ENCODE measurements at places on chromosomes 5 and 9.

- peak; percentile 17 for DNase-seq
These were observed 54.1 kb downstream of the MTAP start for GRCh38 chr9:21856301-21857094.

GRCh38 chr9:81989700-81990099, 1.1 kb downstream of the SPATA31D1 start:
- DNase-seq, result no peak

- DNase-seq, result no peak
These were observed 76.6 kb downstream of the PAPPA start for GRCh38 chr9:116230051-116230632.

DNA sequence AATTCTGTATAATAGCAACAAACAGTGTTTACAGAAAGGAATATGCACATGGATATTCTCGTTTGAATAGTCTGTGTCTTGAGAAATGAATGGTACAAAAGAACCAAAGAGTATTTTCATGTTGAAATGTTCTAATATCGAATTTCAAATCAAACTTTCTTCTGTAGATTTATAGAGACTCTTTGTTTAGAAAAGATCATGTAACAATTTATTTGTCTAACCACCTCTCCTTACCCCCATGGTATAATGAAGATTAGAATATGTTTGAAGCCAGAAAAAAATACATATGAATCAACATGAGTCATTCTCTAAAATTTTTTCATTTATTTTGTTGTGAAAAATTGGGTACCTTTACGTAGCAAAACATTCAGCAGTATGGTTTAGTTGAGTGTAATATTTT, 285.6 kb downstream of the PRR16 start:
- no peak for DNase-seq

DNA sequence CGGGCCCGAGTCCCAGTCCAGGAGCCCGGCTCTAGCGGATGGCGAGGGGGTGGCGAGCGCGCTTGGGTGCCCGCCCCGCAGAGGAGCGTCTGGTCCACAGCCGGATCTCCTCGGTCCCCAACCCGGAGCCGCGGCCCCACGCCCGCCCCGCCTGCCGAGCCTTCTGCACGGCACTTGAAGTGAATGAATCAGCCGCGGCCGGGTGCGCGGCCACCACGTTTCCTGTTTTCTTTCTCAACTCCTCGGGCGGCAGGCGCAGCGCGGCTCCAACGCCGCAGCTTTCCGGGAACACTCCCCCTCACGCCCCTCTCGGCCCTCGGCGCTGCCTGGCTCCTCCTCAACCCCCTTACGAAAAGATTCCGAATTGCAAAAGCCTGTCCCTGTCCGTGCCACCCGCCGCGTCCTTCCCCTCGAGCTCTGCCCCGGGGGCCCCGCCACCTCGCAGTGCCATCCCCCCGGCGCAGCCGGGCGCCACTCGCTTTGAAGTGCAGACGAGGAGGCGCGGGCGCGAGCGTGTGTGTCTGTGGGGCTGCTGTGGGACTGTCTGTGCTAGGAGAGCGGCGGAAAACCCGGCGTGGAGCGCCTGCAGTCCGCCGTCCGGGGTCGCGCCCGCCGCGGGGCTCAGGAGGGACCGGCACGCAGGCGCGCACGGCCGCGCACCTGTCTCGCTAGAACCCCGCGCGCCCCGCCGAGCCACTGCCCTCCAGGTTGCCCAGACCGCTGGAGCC, 456.6 kb downstream of the RAB3C start:
- DNase-seq, result peak; percentile 71

GRCh38 chr5:98464737-98465330, 308.6 kb upstream of the RGMB start:
- DNase-seq, result no peak

- peak; percentile 73 for DNase-seq
These were observed 47.6 kb downstream of the RGS3 start for GRCh38 chr9:113511047-113511521.

GRCh38 chr9:114588210-114588609, 641 bp downstream of the ATP6V1G1 start:
- peak; percentile 36 for DNase-seq

DNA sequence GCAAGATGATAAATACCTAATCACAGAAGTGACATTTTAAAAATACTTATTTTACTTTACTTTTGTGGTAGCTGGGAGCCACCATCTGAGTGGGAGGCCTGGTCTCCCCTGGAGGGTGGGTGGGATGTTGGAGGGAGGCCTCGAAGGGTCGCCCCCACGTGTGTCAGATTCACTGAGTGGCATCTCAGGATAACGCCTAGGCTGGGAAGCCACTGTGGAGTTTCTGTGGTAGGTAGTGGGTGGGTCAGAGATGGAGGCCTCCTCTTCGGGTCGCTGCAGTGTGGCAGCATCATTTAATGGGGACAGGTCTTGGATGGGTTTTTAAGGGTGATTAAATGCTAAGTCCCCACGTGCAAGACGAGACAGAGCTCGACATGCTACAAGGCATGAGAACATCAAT, 1154.8 kb upstream of the CDH18 start:
- DNase-seq, result no peak

DNA sequence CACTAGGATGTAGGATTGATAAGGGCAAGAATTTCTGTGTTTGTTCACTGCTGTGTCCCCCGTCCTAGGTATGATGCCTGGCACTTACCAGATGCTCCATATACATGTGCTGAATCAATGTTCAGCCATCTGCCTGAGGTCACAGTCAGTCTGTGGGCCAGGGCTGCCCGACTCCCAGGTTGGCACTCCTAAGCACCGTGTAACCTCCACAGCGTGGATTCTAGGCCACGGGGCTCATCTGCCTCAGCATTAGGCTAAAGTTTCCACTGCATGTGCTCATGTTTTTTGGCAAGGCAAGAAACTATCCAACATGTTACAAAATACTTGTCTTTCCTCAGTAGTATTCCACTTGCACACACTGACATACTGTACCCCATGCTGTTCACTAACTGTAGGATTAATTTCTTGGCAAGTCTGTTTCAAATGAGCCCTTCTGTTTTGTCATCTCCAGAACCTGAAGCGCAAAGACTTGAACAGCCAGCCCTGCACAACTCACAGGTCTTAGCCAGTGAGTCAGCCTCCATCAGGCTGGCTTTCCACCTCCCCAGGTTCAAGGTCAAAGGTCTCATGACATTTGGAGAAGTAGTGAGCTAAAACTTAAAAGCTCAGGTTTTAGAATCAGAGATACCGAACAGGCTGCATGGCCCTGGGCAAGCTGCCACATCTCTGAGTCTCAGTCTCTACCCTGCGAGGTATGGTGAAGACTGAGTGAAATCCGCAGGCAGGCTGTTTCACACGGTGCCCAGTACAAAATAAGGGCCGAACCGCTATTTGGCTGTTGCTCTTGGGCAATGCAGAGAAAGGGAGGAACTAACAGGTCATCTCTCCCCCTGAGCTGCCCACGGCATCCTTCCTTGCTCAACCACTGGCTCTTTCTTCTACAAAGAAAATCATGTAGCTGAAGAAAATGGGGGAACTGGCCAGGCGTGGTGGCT, 7.2 kb downstream of the TOR1A start:
- DNase-seq, result no peak

DNA sequence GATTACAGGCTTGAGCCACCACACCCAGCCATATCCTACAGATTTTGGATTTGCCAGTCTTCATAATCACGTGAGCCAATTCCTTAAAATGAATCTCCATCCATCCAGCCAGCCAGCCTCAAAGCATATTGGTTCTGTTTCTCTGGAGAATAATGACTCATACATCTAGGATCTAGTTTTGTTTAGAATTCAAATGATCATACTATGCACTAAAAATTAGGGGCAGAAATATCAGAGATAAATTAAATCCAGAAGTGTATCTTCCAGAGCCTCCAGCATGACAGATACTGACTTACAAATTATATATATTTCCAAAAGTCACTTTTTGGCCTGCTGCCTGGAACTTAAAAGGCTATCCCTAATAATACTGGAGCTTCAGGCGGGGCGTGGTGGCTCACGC, 119.1 kb upstream of the NR5A1 start:
- DNase-seq, result no peak

- no peak for DNase-seq
These were observed 100.6 kb downstream of the HACD4 start for GRCh38 chr9:20930836-20931235.

GRCh38 chr9:134390947-134391318, 64.7 kb downstream of the RXRA start:
- DNase-seq, result no peak

DNA sequence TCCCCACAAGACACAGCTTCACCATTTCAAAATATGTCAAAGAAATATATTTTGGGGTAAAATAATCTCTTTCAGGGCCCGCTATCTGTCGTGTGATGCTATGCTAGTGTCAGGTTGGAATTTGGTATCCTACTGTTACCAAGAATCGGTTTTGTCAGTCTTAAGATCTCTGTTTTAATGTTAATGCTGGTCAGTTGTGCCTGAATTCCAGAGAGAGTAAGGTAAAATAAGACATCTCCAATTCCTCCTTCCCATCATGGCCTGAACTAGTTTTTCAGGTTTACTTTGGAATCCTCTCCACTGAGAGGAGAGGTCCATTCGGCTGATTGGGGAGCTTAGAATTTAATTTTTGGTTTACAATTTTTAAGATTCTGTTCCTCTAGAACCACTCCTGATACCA, 10.4 kb upstream of the BTF3 start:
- no peak for DNase-seq

- peak; percentile 10 for DNase-seq
These were observed 385.1 kb downstream of the CHSY3 start for GRCh38 chr5:130289132-130290088.

DNA sequence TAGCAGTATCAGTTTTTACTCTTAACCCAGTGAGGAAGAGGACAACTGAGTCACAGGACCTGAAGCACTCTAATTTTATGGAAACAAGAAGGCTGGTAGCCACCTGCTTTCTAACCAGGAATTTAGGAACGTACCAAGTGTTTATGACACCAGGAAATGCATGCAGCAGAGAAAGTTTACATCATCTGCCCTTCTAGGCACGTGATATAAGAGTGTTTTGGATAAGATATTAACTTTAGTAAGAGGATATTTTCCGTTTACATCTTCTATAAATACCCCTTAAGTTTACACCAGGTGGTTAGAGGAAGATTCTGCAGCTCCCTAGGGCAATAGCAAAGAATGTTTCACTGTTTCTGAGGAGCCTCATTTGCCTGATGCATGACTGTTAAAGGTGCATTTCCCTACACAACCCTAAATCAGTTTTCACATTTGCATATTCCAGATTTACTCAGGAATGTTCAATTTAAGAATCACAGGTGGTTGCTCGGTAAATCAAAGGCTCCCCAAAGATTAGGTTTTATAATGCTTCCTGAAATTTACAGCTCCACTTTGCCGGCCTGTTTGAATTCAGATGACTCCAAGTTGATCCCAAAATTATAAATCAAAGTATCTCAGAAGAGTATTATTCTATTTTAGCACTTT, 1.8 kb downstream of the TSC1 start:
- peak; percentile 41 for DNase-seq

- no peak for DNase-seq
These were observed 128.3 kb downstream of the SLC28A3 start for GRCh38 chr9:84212246-84212645.

DNA sequence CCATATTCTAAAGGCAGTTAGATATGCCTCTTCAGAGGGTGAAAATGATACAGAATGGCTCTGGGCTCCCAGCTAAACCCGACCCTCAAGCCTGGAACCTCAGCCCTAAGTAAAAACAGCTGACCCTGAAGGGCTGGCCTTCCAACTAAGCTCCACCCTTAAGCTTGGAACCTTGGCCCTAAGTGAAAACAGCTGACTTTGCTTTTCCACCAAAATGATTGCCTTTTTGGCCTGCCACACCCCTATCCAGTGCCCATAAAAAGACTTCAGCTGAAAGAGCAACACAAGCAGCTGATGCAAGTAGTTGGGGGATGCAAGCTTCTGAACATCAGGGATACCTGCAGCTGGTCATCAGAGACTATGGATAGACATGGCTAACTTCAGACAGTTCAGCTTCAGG, 647.4 kb upstream of the SGCD start:
- DNase-seq, result no peak

- no peak for DNase-seq
These were observed 151.5 kb downstream of the BNC2 start for GRCh38 chr9:16718952-16719351.

GRCh38 chr5:79753877-79754645, 64.4 kb downstream of the CMYA5 start:
- no peak for DNase-seq

DNA sequence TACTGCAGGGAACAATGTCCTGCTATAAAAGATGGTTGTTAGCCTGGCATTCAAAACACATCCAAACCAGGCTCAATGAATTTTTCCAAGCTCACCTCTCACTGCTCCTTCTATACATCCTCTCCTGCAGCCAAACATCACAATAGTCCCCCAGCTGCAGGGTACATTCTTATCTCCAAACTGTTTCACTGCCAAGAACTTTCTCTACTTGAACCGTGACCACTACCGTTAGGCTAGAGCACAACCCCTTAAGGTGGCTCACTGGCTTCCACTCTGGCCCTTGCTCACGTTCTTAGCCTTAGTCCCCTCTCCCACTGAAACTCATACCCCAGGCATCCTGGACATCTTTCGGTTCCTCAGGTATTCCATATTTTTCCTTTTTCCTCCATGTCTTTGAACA, 29.0 kb upstream of the ANXA6 start:
- DNase-seq, result no peak

GRCh38 chr5:139901986-139902385, 106.4 kb downstream of the PSD2 start:
- DNase-seq, result no peak
